ENCODE measurements at places on chromosomes 3 and 15. TPM values are rescaled to one million over a fixed set of nuclear protein-coding genes. Genes with fewer than 3 reads are reported as not detected.

The GRIP2 gene
- 5.4 TPM for total RNA-seq

- DNase-seq: no peak
These were observed 94.7 kb downstream of the PLXNA1 start for GRCh38 chr3:127077505-127078064.

DNA sequence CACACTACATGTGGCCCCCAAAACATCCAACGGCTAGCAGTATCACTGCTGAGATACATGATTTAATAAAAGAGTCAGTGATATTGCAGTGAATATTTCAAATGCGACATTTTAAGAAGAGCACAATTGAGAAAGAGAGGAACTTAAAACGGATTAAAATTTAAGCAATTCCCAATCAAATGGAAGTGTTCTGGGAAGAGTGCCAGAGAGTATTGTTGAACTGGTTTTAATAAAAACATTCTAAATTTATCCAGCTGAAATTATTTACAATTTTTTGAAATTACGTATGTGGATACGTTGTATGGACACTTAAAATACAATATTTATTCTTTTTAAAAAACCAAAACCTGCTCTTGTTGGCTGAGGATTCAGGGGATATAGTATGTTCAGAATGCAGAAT is 117.7 kb downstream of the C3orf38 start:
- no peak for DNase-seq

The ANKRD63 gene
- total RNA-seq: not detected

- DNase-seq: no peak
These were observed 8.9 kb downstream of the GYG1 start for GRCh38 chr3:149000206-149000745.

DNA sequence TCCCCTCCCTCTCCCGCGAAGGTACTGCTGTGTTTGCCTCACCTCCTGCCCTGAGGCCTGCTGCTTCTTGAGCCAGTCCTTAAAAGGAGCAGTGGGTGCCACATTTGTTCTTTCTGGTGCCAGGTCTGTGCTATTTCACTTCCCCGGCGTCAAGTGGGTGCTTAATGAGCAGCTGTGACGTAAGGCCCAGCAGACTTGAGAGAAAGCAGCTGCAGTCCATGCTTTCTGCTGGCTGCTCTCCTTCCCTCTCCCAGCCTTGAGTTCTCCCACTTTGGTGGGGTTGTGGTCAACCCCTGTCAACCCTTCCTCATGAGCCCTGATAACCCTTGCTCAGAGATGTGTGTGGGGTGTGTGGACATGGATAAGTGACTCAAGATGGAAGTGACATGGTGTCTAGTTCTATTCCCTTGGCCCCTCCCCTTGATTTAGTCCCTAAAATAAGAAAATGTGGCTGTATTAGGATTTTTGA is 6.9 kb downstream of the INAFM2 start:
- DNase-seq: peak; percentile 84

- no peak for DNase-seq
These were observed 237.8 kb upstream of the GADL1 start for GRCh38 chr3:31132132-31132769.
